ENCODE measurements at places on chromosomes 1 and 21.

GRCh38 chr1:230268371-230269170 is 157.6 kb downstream of the PGBD5 start:
- DNase-seq, result no peak

DNA sequence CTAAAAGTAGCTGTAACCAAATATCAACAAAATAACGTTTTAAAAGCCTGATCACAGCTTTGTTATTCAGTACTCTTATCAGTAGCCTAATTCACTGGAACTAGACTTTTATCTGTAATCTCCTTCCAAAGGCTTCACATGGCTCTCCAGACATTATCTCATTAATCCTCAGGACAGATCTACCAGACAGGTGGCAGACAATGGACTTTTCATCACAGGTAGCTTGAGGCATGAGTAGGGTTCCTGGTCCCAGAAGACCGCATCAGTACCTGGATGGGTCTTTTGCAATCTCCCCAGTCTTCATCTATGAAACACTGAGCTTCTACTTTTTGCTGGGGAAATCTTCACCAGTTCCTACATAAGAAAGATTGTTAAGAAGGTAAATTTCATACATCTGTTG is 132.2 kb upstream of the FOXD3 start:
- no peak for DNase-seq

DNA sequence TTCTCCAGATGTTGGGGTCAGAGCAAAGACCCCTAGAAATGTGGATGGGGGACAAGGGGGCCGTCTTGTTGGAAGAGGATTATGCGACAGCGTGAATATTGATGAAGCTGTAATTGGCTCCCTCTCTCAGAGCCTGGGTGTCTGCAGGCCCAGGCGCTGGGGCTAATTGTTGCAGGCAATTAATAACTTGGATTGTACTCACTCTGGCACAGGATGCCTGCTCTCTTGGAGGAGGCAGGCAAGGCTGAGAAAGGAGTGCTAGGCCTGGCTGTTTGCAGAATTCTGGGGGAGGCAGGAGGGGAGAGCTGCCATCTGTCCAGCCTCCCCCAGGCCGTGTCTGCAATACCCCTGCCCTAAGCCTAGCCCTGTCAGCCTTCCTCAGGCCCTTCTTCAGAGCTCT is 4.1 kb upstream of the DISP3 start:
- DNase-seq, result no peak

DNA sequence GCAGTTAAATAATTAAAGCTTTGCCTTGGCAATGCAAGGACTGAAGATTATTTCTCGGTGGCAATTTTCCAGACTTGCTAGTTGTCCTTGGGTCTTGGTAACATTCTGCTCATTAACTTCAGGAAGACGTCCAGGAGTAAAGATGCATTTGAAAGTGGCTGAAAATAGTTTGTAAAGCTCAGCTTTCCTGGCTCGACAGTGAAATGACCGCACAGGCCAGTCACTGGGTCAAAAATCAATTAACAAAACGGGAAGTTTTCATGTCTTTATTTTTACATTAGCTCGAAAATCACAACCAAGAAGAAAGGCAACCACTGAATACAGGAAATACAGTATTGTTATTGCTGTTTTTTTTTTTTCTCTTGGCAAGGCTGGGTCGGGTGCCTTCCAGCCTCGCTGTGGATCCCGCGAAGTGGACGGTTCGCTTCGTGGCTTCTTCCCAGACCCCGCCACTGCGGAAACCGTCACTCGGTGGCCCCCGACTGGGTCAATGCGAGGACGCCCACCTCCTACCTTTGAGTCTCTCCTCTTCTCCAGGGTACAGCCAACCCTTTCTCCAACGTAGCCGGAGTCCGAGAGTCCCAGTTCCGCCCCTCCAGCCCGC is 479 bp upstream of the SNX7 start:
- DNase-seq, result no peak

GRCh38 chr1:10515301-10515975 is 40.7 kb downstream of the PEX14 start:
- no peak for DNase-seq

DNA sequence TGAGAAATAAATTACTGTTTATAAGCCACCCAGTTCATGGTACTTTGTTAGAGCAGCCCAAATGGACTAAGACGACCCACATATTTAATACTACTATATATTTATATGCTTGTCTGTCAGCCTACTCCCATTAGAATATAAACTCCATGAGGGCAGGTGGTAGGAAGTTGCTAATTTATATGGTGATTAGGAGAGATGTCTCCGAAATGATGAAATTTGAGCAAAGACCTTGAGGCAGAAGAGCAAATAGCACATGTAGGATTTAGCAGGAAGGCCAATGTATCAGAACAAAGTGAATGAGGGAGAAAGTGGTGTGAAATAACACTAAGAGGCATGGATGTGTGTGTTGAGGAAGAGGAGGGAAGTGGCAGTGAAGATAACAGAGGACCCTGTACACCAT is 10.6 kb upstream of the SLFNL1 start:
- DNase-seq, result no peak

DNA sequence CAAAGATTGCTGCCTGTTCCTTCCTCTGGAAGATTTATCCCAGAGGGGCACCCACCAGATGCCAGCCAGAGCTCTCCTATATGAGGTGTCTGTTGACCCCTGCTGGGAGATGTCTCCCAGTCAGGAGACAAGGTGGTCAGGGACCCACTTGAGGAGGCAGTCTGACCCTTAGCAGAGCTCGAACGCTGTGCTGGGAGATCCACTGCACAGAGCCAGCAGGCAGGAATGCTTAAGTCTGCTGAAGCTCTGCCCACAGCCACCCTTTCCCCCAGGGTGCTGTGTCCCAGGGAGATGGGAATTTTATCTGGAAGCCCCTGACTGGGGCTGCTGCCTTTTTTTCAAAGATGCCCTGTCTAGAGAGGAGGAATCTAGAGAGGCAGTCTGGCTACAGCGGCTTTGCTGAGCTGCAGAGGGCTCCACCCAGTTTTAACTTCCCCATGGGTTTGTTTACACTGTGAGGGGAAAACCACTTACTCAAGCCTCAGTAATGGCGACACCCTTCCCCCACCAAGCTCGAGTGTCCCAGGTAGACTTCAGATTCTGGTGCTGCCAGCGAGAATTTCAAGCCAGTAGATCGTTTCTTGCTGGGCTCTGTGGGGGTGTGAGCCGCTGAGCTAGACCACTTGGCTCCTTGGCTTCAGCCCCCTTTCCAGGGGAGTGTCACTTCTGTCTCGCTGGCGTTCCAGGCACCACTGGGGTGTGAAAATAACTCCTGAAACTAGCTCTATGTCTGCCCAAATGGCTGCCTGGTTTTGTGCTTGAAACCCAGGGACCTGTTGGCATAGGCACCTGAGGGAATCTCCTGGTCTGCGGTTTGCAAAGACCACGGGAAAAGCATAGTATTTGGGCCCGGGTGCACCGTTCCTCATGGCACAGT is 51.1 kb upstream of the PDC start:
- DNase-seq, result no peak

DNA sequence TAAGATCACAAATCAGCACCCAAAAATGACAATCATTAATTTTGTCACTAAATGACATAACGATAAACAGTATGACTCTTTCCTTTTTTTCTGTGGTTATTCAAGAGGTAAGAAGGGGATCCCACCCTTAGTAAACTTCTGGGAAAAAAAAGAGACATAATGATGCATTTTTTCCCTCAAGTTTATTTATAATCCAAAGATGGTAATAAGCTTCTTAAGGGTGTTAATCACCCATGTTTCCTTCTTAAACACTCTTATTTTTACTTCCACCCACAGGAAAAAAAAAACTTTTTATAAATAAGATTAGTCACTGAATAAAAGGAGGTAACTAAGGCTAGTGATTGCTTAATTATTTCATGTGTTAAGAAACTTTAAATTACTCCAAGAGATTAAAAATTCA is 24.7 kb downstream of the RGS1 start:
- DNase-seq, result no peak

DNA sequence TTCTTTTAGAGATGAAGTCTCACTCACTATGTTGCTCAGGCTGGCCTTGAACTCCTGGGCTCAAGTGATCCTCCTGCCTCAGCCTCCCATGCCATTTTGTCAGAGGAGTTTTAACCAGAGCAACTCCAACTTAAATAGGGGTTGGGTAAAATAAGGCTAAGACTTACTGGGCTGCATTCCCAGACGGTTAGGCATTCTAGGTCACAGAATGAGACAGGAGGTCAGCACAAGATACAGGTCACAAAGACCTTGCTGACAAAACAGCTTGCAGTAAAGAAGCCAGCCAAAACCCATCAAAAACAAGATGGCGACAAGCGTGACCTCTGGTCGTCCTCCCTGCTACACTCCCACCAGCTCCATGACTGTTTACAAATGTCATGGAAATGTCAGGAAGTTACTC is 5.7 kb upstream of the DNAH14 start:
- DNase-seq, result no peak

DNA sequence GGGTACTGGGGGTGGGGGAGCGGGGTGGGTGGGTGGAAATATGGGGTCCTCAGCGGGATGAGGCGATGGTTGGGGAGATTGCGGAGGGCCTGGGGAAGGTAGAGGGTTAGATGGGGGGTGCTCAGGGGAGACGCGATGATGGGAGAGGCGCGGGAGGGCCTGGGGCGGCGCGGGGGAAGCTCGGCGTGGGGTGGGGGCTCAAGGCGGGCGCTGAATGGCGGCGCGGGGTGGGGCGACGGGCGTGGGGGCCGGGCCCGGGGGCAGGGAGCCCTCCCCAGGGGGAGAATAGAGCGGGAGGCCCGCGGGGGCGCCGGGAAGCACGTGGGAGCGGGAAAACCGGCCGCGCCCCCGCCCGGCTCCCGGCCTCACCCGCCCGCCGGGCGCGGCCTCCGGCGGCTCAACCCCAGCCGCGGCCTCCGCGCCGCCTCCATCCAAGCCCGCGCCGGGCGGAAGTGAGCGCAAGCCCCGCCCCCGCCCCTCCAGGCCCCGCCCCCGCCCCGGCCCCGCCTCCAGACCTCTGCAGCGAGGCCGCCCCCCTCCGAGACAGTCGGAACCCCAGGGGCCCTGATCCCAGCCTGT is at the start of gene FAAP20:
Gene FAAP20 (minus strand): TSS at position 454 of the 579 bp plus-strand sequence. CDS start 23 bp downstream, at position 431.
- peak; percentile 43 for DNase-seq

GRCh38 chr1:54571326-54571725 is 23.3 kb downstream of the ACOT11 start:
- DNase-seq, result no peak

DNA sequence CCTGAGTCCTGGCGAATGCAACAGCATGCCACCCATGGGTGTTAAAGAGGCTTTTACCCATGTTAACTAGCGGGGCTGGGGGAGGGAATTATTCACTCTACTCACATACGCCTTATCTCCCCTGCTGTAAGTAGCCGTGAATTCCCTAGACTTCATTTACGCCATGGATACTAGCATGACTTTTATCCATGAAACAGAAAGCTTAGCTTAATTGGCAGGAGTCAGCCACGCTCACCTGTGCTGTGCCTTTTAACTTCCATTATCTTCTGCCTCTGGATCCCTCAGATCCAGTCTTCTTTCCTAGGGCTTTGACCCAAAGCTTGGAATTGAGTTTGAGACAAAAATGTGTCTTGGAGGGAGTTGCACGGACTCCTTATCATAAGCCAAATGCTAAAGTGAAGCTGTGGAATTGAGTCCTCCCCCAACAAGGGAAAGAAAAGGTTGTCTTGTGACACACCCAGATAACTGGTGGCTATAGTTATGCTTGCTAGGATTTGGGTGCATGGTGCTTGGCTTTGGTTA is 9.7 kb upstream of the NASP start:
- DNase-seq, result no peak

- no peak for DNase-seq
Observed at GRCh38 chr1:160004001-160004400, 27.8 kb downstream of the PIGM start.

DNA sequence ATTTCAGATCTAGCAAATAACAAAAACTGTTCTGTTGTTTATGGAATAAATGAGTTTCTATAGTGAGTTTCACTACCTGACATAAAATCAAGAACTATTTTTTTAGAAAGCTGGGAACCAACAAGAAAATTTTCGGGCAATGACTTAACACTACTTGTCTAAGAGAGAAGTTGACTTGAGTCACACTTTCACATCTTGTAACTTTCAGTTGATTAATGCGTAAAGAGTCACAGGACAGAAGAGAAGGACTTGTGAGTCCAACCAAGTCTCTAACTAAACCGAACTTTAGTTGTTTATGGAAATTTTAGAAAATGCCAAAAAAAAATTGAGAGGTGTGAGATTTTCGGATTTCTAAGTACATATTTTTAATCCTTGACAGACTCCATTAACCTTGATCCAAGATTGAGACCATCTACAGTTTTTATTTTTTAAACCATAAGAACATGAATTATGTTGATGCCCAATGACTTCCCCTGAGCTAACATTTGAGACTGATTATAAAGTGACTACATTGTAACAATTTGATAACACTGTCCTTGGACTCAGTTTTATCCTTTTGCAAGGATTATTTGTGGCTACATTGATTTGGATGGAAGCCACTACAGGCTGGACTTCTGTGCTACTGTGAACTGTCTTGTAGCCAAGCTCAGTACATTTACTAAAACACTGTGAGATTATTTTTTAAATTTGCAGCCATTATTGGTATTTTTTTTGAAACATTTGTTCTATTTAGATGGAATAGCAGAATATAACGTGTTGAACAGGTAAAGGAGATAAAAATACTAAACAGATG is 284.0 kb downstream of the PTPRC start:
- DNase-seq, result no peak

DNA sequence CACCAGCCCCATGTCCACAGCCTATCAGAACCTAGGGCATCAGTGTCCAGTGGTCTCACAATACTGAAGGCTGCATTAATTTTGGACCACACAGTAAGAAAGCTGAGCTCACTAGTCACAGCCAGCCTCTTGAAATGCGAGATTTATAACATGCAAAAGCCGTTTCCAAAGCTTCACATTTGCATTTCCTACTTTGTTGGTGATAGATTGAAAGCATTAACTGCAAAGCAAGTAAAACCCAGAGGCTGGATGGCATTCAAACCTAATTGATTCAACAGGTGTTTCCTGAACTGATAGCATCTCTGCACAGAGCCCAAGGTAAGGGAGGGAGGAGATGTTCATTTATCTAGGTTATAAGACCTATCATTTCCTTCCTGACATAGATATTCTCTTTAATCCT is 410.1 kb downstream of the OMA1 start:
- no peak for DNase-seq

- no peak for DNase-seq
Observed at GRCh38 chr1:228401782-228402640, 4.6 kb downstream of the TRIM11 start.

GRCh38 chr1:233347338-233347737 is 19.8 kb downstream of the MAP3K21 start:
- no peak for DNase-seq

DNA sequence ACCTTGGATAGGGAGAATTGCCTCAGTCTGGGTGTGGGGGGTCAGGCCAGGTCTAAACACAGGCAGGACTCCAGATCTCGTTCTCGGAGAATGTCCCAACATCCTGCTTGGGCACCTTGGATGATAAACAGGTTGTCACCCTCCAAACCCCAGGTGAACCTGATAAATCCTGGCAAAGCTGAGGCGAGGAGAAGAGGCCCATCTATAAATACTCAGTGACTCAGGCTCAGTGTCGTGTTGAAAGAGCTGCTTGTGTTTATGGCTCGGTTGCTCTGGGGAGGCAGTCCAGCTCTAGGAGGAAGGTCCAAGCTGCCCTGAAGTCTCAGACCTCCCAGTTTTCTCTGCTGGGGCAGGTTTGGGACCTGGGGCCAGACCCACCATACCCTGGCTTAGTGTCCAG is 15.8 kb upstream of the TRIM63 start:
- DNase-seq, result no peak

- no peak for DNase-seq
Observed at GRCh38 chr1:172582889-172583288, 49.9 kb downstream of the SUCO start.

All from stimulated activated CD4-positive, alpha-beta T cell treated with anti-CD3 and anti-CD28 coated beads, Interleukin-1b, Interleukin-23, amount 100 ng/mL, for 1 hour (primary cell).